ENCODE measurements at places on chromosomes 1 and 21.

DNA sequence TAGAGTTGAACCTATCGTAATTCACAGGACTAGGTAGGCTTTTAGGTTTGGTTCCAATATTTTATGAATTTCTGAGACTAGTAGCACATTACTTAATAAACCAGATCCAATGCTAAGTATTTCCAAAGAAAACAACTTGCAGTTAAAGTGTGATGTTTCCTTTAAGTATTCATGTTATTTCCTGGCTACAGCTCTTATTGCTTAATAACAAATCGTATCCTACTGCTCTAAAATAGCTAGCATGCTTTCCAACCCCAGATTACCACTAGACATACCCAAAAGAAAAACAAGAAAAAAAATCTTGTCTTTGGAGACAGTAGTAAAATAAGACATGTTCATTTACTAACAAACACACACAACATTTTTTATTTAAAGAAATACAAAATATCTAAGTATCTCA lies 898 bp downstream of the KRTAP27-1 start:
- no peak for DNase-seq

- DNase-seq: no peak
Observed at GRCh38 chr1:48789903-48790302, 13.2 kb upstream of the BEND5 start.

- DNase-seq: no peak
Observed at GRCh38 chr1:36693161-36693525, 210.4 kb upstream of the CSF3R start.

DNA sequence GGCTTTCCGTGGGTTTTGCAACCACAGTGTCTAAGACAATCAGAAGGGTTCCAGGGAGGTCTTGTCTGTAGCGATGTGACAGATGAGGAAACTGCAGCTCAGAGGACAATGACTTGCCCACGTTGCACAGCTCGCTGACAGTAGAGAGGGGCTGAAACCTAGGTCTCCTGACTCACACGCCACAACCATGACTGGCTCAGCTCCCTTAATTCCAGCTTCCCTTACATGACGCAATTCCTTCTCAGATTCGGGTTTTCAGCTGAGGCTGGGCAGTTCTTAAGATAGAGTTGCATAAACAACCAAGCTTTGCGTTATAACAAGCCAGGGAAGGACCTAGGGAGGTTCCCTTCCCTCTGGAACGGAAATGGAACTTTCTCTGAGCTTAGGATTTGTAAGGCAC lies 36.3 kb downstream of the DHCR24 start:
- no peak for DNase-seq

DNA sequence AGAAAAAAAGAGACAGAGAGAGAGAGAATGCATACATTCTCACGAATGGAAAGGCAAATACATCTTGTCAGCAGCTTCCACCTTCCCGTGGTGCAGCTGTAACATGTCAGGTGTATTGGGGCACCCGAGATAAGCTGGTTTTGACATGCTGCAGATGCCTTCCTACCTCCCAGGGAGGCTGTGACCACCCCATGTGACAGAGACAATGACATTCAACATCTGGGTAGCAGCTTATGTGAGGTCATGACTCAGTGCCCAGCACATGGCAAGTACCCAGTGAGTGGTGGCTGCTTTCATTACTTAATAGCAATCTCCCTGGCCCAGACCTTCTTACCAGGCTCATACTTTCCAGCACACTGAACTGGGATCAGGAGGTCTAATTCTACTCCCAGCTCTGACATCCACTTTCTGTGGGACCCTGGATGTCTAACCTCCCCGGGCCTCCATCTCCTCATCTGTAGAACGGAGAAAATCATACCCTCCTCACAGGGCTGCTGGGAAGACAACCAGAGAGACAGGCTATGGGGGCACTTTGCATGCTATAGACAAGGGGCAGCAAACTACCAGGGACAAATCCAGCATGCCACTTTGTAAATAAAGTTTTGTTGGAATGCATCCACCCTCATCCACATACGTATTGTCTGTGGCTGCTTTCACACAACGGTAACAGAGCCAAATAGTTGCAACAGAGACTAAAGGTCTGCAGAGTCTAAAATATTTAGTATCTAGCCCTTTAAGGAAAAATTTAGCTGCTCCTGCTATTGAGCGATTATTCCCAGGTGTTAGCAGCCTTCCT lies 38.5 kb upstream of the ZBTB40 start:
- no peak for DNase-seq

DNA sequence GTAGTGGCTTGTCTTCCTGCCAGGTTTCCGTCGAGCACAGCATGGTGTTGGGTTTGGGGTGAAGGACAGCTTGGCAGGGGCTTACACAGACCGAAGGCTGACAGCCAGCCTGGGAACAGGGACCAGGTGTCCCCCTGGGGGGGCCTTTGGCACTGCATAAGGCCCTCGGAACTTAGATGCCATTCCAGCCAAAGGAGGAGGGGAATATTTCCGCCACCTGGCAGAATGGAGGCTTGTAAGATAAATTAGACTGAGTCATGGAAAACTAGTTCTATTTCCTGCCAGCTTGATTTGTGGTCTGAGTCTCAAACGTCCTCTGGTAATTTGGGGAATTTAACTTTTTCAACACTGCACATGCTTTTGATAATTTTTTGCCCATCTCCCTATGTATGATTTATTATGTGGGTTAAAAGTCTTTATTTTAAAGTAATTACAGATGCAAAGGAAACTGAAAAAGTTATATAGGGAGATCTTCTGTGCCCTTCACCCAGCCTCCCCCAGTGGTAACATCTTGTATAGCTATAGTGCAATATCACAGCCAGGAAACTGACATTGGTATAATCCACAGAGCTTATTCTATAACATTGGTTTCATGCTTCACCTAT lies 11.5 kb upstream of the TMEM51 start:
- no peak for DNase-seq

DNA sequence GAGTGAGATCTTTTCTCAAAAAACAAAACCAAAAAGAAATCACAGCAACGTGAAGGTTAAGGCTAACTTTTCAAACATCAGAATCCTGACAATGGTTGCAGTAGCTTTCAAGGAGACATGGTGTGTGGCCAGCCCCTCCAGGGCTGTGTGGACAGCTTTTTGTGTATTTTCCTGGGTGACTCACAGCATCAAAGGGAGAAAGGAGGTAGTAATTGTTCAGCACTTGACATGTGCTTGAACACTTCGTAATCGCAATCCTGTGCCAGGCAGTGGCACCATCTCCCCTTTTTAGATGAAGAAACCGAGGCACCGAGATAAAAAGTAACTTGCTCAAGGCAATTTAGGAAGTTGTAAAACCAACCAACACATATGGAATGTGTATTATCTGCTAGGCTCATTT lies 10.3 kb downstream of the NBL1 start:
- no peak for DNase-seq

Measured in GM13977 (cell line).